Retina (tissue), 1 donor: ENCODE measurements at places on chromosomes 3 and 15.

DNA sequence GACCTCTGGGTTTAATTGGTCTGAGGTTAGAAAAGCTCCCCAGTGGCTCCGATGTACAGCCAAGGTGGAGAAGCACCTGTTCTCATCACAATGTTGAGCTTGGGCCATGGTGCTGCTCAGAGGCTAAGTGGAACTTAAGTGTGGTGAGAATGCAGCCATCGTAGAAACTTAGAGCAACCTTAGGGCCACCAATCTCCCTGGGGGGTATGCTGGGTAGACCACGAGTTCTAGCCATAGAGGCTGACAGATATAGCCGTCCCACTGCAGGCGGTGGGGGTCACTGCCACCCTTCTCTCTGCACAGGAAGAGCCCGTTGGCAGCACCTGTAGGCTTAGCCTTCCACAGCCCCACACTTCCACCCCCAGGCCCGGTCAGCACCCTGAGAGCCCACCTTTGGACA, 38.0 kb downstream of the MGLL start:
- DNase-seq: no peak

DNA sequence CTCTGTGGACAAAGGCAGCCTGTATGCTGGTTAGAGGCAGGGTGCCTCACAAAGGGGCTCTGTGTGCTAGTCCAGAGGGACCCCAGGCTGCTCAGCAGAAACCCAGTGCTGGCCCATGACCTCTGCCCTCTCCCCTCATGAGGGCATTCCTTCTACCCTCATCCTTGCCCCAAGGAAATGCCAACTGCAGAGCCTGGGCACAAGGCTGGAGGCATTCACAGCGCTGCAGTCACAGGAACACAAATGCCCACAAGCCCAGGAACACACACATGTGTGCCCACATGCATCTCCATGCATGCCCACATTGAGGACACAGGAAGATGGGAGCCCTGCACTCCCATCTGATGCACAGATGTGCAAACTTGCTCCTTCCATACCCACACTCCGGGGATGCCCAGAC, 3.8 kb downstream of the INKA1 start:
- DNase-seq: no peak

DNA sequence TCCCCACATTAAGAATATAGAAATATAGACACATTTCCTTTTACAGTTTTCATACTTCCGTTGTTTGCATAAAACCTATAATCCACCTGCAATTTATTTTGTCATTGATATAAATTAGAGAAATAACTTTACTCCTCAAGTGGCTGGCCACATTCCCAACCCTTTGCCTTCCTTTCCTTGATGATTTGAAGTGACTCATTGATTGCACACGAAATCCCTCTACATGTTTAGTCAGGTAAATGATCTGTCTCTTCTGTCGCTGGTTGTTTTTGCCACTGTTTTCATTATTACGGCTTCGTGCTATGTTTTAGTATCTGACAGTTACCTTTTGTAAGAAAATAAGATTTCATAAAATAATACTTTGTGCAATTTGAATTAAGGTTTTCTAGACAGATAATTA, 272.2 kb upstream of the NR2E3 start:
- DNase-seq: no peak

DNA sequence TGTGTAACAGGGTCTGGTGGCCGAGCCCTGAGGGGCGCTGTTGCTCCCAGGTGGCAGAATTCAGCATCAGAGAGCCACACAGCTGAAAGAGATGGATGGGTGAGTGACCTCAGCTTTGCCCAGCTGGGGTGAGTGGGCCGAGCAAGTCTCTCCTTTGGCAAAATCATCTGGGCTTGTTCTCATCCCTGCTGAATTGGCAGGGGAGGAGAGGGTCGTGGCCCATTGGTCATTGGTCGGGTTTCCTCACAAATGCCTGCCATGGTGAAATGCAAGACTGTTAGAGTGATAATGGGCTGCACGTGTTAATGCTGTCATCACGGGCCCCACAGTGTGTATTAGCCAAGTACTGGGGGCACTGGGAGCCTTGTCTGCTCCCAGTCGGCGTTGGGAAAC, 15.9 kb downstream of the ABHD2 start:
- DNase-seq: no peak

- DNase-seq: no peak
These were observed 196.7 kb upstream of the ADAMTS9 start for GRCh38 chr3:64884536-64884935.

DNA sequence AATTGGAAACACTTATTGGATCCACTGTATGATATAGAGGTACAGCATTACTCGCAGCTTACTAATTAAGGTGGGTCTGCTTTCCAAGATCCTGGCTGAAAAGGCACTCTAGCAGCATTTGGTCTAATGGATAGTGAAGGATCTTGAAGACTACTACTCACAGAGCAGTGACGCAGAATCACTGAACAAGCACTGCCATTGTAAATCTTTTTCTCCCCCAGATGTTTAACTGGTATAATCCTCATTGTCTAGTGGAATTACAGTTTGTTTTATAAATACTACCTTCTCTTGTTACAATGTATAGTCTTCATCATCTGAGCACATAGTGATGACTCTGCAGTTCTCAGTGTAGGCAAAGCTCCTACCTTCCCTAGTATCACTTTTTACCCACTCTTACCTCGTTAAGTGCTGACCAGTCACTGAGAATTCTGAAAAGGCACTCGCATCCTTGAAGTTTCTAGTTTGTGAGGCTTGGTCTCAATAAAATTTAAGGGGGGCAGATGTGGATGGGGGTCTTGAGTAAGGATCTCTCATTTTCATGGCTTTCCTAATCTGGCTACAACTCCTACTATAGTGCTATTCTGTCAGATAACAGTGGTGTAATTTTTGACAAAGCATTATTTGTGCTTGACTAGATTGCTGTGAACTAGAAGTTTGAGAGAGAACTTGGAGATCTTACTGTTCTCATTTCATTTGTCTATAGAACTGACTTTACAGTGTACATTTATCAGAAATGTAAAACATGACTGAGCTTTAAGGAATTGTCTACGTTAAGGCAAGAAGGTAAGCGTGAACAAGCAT, 23.2 kb downstream of the MAPK6 start:
- no peak for DNase-seq

DNA sequence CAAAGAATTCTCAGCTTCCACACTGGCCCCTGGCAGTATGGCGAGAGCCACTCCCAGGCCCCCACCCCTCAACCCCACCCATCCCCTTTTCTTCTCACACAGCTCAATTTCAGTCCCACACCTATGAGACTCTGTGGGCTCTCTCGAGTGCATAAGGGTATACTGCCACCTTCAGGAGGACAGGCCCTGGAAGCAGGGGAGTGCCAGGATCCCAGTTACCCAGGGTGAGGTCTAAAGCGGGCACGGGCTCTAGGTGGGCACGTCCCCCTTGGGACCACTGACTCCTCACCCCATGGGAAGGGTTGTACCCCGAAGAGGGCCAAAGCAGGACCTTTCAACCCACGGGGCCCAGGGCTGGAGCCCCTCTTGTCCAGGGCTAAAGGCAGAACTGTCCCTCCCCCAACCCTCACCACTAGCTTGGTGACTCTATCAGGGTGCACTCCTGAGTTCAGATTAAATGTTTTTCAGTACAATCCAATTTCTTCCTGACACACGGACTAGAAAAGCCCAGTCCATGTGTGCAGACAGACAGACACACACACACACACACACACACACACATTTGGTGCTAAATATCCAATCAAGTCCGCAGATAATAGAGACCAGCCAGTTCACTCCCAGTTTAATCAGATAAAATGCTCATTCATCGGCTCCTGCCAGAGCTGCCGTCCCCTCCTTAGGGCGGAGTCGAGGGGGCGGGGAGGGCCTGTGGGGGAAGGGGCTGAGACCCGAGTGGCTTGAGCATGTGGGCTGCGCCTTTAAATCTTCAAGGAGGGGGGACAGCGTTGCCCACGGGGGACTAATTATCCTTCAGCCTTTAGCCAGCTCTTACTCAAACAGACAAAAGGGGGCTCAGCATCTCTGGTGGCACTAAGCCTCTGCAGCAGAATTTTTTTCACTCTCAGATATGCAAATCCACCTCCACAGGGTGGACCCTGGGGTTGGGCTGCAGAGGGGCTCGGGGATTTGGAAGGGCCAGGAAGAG, 59.3 kb downstream of the CYP11A1 start:
- DNase-seq: peak; percentile 85

DNA sequence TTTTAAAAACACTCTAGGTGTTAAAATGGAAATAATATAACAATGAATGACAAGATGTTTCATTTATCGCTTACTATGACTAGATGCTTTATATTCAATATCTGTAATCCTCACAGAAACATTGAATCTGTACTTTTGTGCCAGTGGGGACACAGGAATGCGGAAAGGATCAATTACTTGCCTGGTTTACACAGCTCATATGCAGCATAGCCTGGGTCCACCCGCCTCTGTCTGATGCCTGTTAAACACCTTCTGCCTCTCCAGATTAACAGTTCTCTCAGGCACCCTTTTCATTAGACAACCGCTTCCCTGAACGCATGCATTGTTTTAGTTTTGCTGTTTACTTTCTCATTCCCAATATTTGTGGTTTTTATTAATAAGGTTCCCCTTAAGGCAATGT, 12.9 kb upstream of the KCNAB1 start:
- no peak for DNase-seq

- no peak for DNase-seq
These were observed 10.3 kb downstream of the ACSBG1 start for GRCh38 chr15:78224023-78224411.

- no peak for DNase-seq
These were observed 283.7 kb upstream of the PROK2 start for GRCh38 chr3:72068621-72069020.

DNA sequence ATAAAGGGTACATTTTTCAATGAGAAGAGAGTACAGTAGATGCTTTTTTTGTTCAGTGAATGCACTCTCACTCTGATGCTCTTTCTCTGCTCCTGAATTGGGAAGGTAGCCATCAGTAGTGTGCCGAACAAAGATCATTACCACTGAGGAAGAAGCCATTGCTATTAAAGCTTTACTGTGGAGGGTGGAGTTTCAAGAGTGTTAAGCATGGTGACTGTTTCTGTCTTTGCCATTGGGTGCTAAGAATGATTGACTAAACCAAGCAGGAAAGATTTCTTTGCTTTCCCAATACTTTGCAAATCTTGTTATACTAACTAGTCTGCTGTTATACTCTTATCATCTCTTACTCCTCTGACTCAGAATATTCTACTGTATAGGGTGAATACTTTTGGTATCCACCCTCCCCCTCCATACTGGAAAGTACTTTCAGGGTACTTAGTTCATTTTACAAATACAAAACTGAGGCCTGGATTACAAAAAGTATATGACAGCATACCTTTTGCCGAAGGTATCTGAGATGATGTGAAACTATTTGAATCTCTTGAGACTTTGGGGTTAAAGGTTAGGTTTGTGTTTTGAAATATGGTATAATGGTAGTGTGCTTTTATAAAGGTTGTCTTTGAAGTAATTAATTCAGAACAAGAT, 1.7 kb downstream of the RAB11A start:
- peak; percentile 15 for DNase-seq

DNA sequence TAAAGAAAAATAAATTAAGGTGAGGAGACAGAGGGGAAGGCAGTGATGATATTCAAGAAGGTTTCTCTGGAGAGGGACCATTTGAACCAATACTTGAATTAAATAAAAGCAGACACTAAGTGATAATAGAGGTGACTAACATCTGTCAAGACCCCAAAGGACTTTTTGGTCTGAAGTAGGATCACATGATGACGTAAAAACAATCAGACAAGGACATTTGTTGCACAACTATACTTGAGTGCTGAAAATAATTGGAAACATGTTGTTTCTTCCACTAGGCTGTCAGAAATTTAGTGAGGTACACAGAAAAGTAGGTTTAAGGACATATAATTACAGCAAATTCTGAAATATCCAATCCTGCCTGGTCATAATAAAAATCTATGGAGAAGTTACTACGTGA, 179.5 kb downstream of the WNT5A start:
- no peak for DNase-seq

- no peak for DNase-seq
These were observed 61.6 kb downstream of the RGMA start for GRCh38 chr15:93027413-93027812.

- DNase-seq: no peak
These were observed 21.0 kb upstream of the SLC25A38 start for GRCh38 chr3:39362192-39362591.

GRCh38 chr3:29144807-29145206, 136.1 kb upstream of the RBMS3 start:
- no peak for DNase-seq

- no peak for DNase-seq
These were observed 120.7 kb downstream of the NSUN3 start for GRCh38 chr3:94183551-94183950.

DNA sequence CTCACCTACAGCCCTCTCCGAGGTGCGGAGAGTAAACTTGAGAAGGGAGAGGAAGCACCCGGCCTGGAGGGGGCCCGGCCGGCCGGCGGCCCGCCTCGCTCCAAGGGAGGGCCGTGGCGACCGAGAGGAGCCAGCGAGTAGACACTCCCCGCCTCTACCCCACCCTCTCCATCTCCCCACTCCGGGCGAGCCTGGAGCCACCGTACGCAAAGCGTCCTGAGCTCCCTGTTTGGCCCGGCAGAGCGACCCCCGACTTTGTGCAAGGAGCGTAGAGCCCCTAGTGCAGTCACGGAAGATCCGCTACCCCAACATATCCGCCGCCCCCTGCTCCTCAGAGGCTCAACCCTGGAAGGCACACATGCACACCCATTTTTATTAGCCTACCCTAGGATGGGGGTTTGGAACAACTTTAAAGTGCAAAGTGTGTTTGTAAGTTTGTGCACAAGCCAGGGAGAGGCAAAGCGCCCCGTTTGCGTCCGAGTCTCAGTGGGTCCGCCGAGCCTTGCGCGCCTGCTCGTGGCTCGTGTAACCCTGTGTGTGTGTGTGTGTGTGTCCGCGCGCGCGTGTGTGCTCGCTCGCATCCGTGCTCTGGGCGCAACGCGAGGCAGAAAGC, 508 bp upstream of the SMAD6 start:
- peak; percentile 83 for DNase-seq

DNA sequence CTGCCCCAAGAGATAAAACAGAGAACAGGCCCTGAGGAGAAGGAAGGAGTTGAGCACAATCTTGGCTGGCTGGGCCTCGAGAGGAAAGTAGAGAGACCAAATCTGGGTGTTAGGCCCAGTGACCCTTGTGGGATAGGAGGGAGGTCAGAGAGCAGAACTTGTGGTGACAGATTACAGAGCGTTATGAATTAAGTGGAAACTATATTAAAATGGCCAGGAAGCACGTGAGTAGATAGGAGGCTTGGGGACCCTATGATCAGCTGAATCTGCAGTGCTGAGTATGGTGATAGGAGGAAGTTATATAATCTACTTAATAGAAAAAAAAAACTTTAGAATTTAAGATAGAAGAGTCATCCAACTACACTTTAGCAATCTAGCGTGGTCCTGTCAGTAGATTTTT, 30.0 kb downstream of the ST6GAL1 start:
- DNase-seq: no peak

- no peak for DNase-seq
These were observed 23.3 kb downstream of the AKAP13 start for GRCh38 chr15:85403745-85404144.

GRCh38 chr3:193140381-193140780, 100.6 kb upstream of the PLAAT1 start:
- DNase-seq: no peak
